ENCODE measurements at places on chromosomes 7 and 10.

- DNase-seq, result no peak
These were observed 952.0 kb upstream of the MBL2 start for GRCh38 chr10:53724581-53724980.

- DNase-seq, result no peak
These were observed 335.3 kb downstream of the SUGCT start for GRCh38 chr7:40470091-40470592.

GRCh38 chr10:59098831-59099452 lies 77.5 kb upstream of the PHYHIPL start:
- no peak for DNase-seq

DNA sequence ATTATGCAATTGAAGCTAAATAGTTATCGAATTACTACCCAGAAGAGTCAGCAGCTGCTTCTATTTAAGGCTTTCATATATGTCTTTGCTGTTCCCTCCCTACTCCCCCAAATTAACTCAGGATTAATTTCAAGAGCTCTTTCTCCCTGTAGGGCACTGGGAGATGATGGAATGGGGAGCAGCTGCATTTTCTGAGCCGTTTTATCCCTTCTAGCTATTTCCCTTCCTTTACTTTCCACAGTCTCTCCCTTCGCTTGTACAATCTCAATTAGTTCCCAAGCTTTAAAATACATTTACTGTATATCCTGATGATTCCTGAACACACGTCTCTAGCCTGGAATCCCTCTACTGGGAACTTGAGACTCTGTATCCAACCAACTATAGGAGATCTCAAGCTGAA lies 19.8 kb upstream of the TSPAN12 start:
- DNase-seq, result no peak

DNA sequence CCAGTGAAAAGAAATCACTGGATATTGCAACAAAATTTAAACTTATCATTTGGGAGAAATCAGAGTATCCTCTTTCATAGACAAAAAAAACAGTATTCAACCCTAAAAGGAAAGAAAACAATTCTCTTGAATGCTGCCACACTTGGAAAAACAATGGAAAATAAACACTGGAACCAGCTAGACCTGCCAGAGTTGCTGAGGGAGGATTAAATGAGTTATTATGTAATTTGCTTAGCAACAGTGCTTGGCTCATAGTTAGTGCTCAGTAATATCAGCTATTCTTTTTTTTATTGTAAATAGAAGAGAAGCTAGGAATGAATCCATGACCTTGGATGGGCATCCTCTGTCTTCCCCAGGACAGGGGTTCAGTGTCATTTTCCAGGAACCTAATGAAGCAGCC lies 11.0 kb upstream of the ZNF273 start:
- DNase-seq, result no peak

DNA sequence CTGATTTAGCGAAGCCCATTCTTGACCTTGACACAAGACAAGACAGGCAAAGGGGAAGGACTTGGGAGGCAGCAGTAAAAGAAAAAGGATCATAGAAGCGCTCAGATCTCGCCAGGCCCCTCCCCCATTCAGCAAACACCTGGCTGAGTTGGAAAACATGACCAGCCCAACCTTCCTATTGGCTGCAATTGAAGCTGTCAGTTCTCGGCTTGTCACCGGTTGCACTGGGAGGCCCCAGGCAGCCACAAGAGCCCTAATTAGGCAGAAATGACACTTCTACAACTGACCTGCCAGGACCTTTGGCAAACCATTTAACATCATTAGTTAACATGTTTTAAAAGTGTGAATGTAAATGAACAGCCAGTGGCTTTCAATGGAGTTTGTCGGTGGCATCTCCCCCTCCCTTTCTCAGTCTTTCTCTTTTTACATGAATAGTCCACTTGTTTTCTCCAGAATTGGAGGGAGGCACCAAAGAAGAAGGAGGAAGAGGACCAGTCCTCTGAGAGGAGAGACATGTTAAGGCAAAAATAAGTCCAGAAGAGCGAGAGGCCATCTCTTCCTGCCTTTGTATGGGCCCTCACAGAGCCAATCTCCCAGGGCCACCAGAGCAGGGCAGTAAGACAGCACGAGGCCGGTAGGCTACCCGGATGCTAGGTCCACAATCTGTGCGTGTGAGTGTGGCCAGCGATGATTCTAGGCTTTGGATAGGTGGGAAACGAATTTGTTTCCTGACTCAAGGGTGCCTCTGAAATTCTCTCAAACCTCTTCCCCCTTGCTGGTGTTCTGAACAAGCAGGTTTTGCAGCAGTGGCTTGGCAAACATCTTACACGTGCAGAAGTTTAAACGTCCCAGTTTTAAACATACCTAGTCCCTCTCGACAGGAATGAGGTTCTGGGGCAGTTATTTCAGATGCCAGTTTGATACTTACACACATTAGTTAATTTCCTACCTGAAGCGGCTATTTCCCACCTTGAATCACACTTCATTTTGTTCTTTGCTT lies 15.0 kb upstream of the ENO4 start:
- DNase-seq, result no peak

DNA sequence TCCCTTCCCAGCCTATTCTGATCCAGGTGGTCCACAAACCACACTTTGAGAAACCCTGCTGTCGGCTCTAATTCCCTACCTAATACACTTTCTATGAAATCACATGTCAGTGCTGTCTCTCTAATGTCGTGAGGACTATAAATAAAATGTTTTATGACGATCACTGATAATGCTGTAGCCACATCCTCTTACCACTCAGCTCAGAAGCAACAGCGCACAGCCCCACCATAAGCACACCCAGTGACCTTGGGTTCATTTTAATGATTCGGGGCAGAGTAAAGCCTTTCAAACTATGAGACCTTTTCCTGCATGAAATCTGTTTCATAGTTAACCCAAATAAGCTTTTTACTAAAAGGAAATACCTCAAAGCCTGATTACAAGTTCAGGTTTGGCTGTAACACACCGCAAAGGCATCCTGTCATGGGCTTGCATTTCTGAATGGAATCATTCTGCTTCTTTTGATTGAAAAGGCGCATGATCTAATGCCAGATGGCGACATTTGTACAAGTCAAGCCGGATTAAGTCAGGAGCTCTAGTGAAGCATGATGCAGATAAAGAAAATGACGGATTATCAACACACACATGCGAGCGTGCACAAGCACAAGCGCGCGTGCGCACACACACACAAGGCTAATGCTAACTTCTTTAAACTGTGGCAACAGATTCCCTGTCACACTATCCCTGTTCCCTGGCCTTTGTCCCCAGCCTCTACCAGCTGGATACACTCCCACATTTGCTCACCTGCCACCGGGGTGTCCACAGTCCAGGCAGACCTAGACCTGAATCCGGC lies 180.5 kb upstream of the PDE1C start:
- DNase-seq, result no peak
